ENCODE measurements at places on chromosomes 6 and 20.

DNA sequence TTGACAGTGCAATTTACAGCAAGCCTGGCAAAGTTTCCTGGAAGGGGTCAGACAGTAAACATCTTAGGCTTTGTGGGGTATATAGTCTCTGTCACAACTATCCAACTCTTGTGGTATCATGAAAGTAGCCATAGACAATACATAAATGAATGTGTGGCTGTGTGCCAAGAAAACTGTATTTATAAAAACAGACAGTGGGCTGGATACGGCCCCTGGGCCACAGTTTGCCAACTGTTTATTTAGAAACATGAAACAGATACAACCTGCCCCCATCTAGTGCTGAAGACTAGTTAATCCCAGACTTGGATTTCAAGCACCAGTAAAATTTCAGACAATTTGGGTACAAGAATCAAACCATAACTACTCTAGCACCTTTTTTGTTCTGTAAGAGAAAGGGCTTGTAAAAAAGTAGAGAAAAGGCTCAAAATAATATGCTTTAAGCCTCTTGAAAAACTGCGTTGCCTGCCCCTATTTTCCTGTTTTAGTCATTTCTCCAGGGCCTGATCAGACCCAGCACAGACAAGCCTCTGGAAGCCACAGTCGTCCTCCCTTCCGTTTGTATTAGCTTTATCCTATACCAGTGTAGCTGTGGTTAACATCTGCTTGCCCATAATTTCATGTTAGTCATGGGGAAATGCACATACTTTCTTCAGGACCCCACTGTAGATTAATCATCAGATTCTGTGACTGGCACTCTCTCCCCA, 30.8 kb downstream of the JAG1 start:
- no peak for DNase-seq

GRCh38 chr20:57841297-57841866, 131.6 kb upstream of the PMEPA1 start:
- no peak for DNase-seq

GRCh38 chr6:149140137-149140909, 177.2 kb upstream of the TAB2 start:
- DNase-seq: peak; percentile 67

GRCh38 chr20:1405801-1406200, 12.9 kb upstream of the FKBP1A start:
- DNase-seq: no peak

DNA sequence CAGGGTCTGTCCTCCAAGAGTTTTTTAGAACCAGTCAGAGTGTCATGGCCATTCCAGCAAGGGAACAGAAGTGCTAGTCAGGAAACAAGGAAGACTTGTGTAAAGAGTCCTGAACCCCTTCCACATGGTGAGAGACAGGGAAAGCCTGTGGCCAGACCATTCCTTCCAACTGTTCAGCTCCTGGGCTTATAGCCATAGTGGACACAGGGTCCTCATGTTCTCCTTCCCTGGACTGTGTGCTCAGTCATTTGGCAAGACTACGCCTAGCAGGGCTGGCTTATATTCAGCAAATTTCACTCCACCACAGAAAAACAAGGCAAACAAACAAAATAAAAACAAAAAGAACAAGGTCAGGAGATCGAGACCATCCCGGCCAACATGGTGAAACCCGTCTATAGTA, 60.5 kb downstream of the NRN1 start:
- no peak for DNase-seq
